ENCODE measurements at places on chromosomes 6 and 20.

DNA sequence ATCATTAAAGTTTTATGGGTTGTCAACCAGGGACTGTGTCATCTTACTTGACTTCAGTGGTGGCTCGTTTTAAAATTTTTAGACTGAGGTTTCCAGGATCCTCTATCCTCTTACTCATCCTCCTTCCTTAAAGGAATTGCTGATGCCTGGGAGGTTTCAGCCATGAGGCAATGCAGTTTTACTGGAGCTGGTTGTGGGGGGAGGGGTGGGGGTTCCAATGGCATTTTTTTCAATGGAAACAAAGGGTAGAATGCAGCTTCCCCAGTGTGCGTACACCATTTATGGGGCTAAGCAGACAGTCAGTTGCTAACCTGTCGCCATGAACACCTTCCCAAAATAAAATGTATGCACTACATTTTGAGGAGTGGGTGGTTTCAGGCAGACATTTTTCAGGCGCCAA is 88.0 kb downstream of the METTL24 start:
- no peak for DNase-seq

DNA sequence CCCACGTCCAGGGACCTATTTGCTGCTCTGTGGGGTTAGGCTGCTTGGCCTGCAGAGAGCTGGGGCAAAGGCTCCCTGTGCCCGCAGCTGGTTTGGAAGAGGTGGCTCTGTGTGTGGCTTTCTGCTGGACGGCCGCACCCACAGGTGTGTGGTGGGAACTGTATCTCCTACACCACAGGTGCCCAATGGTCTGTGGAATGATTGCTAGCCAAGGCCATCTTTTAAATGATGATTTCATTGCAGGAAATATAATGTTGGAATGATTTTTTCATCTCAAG is 178.4 kb downstream of the DLL1 start:
- DNase-seq = no peak

GRCh38 chr20:14637441-14637840 is 300.0 kb upstream of the FLRT3 start:
- no peak for DNase-seq

DNA sequence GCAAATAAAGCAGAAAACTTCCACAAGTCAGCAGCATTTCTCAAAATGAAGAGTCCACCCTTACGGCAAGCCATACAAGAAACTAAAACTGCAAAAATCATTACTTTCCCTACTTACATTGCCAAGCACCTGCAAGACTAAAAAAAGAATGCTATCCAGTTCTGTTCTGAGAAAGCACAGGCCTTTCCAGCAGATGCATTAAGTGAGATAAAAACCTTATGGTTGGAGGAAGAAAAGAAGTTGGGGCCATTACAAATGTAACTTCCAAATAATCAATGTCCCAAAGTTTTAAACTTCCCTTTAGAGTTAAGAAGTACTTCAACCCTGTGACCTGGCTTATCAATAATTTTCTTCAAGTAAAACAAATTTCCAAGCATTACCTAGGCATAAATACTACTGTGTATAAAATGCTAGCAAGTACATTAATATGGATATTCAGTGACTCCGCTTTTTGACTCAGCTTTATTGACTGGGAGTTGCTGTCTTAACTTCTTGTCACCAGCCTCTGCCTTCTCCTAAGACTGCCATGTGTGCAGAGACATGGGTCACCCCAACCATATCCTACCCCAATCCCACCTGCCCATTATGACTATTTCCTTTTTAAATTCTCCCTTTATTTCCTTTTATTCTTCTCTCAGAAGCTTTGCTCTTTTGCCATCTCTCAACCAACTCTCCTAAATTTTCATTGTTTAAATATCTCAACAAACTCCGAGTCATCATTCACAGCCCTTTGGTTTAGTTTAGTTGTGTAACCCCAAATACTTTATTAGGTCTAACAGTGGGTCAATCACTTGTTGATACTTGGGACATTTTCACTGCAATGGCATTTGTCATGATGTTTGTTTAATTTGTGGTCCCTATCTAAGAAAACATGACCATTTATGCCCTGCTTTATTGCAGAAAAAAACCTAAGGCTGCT is 49.7 kb downstream of the SLC22A23 start:
- DNase-seq = no peak

GRCh38 chr20:1899241-1899525 is 4.0 kb downstream of the SIRPA start:
- DNase-seq = no peak

GRCh38 chr20:34781220-34781619 is 44.2 kb downstream of the NCOA6 start:
- DNase-seq = no peak

DNA sequence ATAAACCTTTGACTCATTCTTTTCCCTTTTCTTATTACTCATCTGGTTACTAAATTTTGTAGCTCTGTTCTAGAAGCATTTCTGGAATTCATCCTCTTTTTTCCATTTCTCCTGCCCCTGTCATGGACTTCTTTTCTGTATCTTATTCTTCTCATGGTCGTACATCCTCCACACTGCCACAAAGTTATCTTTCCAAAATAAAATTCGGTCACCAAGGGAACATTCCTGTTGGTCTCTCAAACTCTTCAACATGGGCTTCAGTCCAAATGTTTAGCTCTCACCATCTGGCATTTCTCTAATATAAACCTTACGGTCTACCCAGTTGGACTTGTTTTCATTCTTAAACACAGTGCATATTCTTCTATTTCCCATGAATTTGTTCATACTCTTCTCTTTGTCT is 428.8 kb upstream of the ID4 start:
- no peak for DNase-seq

- no peak for DNase-seq
These were observed 18.9 kb downstream of the HLA-F start for GRCh38 chr6:29742127-29742526.

- DNase-seq = no peak
These were observed 3.0 kb upstream of the RBBP8NL start for GRCh38 chr20:62430311-62430853.

DNA sequence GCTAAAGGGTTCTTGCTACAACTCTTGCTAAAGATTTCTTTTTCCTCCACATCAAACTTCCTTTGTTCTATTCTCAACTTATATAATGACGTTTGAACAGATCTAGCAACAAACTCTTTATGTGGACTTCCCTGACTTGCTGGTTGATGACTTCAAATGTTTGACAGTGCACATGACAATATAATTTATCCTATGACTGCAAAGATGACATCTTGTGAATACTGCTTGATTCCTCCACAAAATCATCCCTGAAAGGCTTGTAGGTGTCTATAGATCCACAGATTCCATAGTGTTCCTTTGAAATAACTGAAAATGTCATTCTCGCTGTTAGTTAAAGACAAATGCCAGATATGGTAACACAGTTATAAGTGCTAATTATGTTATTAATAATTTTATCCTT is 478.9 kb downstream of the NKAIN2 start:
- DNase-seq = no peak

DNA sequence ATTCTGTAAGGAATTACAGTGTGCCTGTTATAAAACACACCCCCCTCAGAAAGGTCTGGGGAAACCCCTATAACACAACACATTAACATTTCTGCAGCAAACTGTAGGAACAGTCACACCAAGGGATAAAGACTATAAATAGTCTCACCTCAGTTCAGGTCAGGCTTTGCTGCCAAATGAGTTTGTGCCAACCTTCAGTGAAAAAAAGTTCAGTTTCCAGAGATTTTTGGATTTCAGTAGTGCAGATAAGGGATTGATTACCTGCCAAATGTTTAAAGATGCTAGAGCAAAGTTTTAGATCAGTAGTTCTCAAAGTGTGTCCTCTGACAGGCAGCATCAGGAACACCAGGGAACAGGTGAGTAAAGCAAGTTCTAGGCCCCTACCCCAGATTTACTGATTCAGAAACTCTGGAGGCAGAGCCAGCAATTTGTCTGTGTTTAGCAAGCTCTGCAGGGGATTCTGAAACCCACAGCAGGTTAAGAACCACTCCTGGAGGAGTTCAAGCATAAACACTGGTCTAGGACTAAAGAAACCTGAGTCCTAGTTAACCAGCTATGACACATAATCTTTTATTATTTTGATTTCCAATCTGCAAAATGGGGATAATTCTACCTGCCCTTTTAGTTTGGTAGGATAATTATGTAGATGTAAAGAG is 111.0 kb downstream of the RCAN2 start:
- no peak for DNase-seq

GRCh38 chr6:151695156-151695555 is 112.3 kb upstream of the ESR1 start:
- DNase-seq = no peak

DNA sequence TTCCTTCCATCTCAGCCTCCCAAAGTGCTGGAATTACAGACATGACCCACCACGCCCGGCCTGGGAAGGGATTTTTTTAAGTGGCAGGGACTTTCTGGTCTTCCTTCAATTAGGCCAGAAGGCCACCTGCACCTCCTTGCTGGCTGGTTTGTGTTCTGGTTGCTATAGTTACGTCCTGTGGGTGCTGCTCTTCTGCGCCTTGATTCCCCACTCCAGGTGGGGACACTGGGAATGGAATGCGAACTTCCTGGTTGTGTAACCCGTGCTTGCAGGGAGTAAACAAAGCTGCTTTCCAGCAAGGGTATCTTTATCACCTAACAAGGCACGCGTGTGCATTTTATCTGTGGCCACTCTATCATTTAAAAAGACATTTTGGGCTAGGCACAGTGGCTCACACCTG is 117.7 kb downstream of the PLEKHG1 start:
- DNase-seq = no peak

GRCh38 chr20:10105046-10105445 is 70.3 kb downstream of the ANKEF1 start:
- no peak for DNase-seq

DNA sequence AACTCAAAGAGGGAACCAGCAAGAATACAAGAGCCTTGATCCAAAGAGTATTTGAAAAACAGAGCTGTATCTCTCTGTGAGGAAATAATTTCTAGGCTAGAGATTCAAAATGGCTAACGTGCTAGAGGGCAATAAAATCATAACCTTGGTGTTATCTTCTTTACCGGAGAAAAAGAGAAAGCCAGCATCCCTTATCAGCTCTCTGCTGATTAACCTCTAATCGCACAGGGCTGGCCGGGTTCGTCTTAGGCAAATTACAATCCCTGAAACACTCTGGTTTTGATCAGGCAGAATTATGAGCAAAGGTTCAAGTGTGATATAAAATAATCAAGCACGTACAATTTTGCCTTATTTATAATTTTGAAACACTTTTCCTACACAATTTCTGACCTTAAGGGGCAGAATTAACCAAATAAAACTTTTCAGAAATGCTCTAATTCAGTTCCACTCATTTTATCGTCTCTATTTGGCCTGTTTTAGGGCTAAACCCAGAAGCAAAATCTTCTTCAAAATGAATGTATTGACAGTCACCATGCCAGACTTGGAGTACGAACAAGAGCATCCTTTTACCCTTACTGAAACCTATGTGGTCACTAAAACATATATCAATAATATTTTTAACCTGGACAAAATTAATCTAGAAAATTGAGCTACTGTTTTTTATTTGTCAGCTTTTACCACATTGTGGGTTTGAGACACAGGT is 13.7 kb downstream of the PSMB9 start:
- no peak for DNase-seq

GRCh38 chr20:44204156-44204831 is 6.3 kb downstream of the OSER1 start:
- no peak for DNase-seq

- no peak for DNase-seq
These were observed 30.3 kb downstream of the OR2J2 start for GRCh38 chr6:29200767-29201662.

DNA sequence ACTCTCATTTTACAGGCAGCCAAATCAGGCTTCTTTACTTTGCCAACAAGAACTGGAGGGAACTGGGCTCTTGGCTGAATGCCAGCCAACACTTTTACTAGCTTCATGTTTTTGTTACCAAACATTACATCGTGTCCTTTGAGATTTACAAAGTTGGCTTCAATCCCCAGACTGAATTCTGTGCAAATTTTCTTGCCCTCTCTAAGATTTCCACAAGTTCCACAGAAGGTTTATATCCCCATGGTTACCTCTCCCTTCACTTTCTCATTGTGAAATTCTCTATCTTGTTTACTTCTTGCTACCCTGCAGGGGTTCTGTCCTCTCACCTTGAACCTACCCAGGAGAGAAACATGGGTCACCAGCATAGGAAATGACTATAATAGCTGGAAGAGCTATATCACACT is 37.6 kb upstream of the PLCB1 start:
- no peak for DNase-seq

GRCh38 chr6:3725145-3726047 is 26.1 kb downstream of the PXDC1 start:
- DNase-seq = no peak

DNA sequence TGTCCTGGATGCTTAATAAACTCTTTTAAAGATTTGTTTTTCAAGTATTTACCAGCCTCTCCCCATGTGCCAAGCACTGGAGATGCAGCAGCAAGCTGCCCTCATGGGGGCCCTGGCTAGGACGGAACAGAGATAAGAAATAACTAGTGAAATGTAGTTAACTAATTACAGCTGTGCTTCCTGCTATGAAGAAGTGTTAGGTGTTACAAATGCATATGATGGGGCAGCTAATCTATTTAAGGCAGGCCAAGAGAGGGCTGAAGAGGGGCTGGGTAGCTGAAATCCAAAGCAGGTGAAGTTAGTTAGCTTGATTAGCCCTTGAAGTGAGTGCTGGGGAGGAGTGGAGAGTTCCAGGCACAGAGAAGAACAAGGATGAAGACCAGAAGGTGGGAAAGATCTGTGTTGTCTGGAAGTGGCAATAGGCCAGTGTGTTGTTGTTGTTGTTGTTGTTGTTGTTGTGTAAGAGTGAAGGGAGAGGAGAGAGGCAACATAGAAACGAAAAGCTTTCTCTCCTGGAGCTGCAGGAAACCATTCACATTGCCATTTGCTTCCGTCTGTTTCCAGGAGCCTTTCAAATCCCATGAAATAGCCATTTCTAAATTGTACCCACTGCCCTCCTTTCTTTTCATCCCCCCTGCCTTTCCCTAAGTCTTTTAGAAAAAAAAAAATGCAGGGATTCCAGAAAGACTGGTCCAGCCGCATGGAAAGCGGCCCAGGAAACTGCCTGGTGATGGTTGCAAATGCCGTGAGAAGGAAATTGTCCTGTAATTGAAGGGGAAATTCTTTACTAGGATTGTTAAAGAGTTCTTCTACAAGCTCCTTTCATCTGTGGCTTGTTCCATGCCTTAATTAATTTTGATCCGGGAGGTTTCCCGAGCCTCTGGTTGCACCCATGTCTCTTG is 119.6 kb downstream of the TFAP2C start:
- no peak for DNase-seq

DNA sequence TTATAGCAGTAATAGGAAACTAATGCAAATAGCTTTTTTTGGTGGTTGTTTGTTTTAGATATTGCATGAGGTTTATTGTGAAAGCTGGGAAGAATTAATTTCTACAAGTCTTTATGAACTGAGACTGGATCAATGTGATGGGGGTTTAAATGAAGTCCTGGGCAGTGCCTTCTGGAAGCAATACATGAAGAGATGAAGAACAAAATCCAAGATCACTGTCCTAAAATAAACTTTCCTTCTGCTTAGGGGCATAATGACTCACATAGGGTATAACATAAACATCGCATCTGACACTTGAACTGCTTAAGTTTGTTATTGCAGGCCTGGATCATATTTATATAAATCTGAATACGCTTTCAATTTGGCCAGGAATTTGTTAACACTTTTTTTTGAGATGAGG is 20.9 kb upstream of the SHLD1 start:
- DNase-seq = no peak
